Adrenal gland (tissue), 19 donors: ENCODE measurements at places on chromosomes 6 and 20. TPM values are rescaled to one million over a fixed set of nuclear protein-coding genes. Genes with fewer than 3 reads are reported as not detected.

PCSK2 gene
- total RNA-seq = 23.1 TPM

ZNF341 gene
- total RNA-seq = 2.1 TPM

MLN gene
- total RNA-seq = not detected

VIP gene
- not detected for total RNA-seq

OTOR gene
- total RNA-seq = not detected

PNPLA1 gene
- not detected for total RNA-seq

MDFI gene
- total RNA-seq = 11.3 TPM

GGTLC1 gene
- not detected for total RNA-seq

SDCBP2 gene
- 7.6 TPM for total RNA-seq

SCUBE3 gene
- 12.0 TPM for total RNA-seq

DNA sequence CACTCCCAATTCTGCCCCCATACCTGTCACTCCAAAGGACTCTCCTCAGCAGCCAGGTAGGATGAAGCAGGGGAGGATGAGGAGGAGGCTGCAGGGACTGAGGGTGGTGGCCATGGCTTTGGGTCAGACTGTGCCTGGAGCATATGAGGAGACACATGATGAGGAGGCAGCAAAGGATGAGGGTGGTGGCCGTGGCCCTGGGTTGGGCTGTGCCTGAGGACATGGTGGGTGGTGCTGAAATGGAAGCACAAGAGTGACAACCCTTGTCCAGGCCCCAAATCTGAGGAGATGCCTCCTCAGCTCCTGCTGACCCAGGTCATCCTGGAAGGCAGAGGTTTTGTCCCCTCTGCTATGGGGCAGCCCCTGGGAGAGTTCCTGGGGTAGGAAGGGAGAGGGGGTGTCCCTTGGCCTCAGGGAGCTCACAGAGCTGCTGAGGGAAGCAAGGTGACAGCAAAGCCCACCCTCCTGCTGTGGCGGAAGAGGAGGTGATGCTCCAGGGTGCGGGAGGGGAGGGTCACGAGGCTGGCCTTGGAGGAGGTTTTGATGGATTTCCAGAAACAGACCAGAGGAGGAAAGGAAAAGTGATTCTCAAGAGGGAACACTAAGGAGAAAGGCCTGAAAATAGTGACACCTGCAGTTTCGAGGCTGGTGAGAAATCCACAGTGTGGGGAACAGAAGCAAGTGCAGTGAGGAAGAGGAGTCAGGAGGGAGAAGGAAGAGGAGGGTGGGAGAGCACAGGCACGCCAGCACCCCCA lies 4.6 kb downstream of the RAET1G start:
- DNase-seq = no peak

DNA sequence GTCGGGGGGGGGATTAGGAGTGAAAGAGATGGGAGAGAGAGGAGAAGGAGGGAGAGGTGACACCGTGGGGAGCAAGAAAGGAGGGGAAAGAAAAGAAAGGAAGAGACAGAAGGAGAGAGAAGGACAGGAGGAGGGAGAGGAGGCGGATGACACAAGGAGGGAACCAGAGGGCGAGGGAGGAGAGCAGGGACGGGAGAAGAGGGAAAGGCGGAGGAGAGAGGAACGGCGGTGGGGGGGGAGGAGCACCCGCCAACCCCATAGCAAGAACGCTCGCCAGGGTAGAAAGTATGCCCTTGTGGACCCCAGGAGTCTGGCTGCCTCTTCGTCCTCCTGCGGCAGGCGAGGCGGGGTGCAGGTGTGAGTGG lies 4.5 kb upstream of the INSM1 start:
- DNase-seq = no peak

DNA sequence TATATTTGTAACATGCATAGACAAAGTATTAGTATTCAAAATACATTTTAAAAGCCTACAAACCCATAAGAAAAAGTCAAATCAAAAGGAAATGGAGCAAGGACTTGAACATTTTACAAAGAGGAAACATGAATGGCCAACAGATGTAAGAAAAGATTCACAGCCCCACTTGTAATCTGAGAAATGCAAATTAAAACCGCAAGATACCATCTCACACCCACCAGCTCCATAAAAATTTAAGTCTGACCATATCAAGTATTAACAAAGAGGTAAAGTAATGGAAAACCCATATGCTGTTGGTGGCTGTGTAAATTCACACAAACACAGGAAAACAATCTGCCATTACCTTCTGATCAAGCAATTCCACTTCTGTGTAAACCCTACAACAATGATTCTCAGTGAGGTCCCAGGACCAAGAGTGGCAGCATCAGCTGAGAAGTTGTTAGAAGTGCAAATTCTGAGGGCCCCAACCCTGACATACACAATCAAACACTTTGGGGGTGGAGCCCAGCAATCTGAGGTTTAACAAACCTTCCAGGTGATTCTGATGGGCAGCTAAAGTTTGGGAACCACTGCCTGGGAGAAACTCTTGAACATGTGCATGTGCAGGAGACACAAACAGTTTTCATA lies 30.9 kb downstream of the BCL2L1 start:
- no peak for DNase-seq

- peak; percentile 13 for DNase-seq
Measured at GRCh38 chr6:71012866-71013469, 56.1 kb upstream of the B3GAT2 start.

DNA sequence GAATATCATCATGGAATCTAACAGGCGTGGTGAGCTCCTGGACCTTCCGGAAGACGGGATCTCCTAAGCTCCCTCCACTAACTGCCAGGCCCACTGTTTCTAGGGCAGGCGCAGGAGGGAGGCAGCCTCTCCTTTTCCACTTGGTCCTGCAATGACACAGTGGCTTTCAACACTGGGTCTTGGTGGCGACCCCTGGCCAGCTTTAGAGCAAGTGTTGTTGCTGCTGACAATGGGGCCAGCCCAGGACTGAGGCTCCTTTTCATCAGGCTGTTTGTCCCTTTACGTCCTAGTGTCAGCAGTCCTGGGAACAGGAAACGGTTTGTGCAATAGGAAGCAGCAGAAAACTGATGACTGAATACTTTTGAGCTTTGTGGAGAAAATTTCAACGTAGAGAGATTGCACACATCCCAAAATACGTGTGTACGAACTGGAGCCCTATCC lies 9.7 kb upstream of the QKI start:
- peak; percentile 60 for DNase-seq

GRCh38 chr6:106475284-106475683 lies 114.8 kb downstream of the CRYBG1 start:
- no peak for DNase-seq

DNA sequence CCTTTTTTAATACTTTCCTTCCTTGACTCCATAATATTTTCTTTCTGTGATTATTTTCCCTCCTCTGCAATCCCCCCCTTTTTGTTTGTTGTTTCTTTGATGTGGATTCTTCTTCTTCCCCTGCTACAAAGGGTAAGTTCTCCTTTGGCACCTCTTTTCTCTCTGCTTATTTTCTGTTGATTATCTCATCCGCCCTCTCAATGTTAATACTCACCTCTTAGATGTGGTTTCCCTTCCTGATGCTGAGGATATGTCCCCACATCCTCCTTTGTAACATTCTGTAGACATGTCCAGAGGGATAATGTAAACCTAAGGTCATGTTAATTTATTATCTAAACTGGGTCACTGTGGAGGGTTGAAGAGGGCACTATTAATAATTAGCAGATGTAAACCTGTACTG lies 17.7 kb downstream of the FLRT3 start:
- DNase-seq = no peak

DNA sequence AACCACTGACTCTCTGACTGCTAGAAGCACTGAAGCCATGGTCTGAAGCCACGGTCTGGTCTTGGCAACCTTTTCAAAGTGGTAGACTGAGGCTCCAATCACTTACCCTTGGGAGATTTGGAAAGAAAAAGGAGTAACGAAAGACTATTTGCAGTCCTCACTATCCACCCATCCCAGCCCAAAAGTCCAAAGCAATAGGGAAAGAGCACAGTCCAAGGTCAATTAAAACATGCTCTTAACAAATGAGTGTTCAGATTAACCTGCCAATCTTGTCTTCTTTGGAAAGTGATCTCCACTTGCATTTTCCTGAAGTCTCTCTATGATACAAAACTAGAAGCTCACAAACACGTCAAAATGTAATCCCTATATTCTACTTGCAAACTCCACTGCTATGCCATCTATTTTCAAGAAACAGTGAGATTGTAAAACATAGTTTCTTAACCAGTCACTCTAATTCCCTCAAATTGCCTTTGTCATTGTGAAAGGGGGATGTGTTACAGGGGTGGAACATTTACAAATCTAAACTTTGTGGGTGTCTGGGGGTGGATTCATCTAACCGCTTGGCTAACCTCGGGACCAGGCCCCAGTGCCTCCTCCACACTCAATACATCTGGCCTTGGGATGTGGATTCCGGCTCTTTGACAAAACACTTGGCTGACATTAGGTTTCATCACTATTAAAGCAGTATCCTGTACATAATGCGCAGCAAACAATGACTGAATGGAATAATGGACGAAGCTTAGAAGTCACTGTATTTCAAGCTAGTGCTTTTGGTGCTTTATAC lies 56.4 kb downstream of the B4GALT5 start:
- peak; percentile 65 for DNase-seq

DNA sequence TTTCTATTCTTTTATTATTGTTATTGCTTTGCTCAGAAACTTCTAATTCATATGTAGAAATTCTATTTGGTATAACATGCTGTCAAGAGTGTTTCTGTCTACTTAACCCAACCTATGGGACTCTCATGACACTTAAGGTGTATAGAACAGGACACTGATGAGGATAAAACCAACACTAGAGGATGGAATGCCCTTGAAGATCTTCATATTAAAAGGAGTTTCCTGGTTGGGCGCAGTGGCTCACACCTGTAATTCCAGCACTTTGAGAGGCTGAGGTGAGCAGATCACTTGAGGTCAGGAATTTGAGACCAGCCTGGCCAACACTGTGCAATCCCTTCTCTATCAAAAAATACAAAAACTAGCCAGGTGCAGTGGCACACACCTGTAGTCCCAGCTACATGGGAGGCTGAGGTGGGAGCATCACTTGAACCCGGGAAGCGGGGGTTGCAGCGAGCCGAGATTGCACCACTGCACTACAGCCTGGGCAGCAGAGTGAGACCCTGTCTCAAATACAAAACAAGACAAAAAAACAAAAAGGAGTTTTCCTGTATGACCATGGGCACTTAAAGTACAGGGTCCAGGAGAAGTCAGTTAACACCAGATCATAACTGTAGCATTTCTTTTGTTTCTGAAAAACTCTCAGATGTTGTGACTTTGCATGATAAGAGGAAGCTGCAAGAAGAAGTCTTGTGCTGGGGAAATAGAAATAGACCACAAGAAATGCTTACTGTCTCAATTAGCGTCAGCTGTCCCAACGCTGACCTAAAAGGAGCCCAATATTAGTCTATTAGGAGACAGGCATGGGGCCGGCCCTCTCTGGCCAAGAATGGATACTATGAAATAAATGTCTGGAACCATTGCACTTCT lies 38.9 kb upstream of the CD2AP start:
- peak; percentile 33 for DNase-seq

GRCh38 chr6:122726649-122727048 lies 52.9 kb upstream of the FABP7 start:
- no peak for DNase-seq

- DNase-seq = no peak
Measured at GRCh38 chr6:1271071-1271763, 40.7 kb upstream of the FOXQ1 start.

DNA sequence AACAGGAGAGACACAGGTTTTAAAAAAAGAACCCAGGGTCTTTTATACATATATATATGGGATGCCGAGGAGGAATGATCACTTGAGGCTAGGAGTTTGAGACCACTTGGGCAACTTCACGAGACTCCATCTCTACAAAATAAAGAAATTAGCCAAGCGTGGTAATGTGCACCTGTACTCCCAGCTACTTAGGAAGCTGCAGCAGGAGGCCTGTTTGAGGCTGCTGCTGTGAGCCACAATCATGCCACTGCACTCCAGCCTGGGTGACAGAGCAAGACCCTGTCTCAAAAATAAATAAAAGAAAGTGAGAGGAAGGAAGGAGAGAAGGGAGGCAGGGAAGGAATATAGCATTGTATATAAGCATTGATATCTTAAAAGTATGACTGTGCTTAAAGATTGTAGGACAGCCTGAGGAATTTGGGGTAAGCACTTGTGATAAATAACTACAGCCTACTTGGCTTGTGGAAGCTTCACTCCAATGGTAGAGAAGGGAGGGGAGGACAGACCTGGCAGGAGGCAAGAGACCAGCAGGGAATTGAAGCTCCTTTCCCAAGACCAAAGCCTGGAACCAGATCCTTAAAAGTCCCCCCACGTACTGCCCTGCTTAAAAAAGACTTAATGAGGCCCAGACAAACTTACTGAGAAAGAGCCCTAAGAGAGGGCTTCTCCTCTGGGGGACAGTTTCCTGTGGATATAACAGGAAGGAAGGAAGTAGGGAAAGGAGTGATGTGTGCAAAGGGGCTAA lies 2.5 kb upstream of the SNTA1 start:
- DNase-seq = no peak
